Thymus (tissue), 14 donors: ENCODE measurements at places on chromosomes 7 and 10.

DNA sequence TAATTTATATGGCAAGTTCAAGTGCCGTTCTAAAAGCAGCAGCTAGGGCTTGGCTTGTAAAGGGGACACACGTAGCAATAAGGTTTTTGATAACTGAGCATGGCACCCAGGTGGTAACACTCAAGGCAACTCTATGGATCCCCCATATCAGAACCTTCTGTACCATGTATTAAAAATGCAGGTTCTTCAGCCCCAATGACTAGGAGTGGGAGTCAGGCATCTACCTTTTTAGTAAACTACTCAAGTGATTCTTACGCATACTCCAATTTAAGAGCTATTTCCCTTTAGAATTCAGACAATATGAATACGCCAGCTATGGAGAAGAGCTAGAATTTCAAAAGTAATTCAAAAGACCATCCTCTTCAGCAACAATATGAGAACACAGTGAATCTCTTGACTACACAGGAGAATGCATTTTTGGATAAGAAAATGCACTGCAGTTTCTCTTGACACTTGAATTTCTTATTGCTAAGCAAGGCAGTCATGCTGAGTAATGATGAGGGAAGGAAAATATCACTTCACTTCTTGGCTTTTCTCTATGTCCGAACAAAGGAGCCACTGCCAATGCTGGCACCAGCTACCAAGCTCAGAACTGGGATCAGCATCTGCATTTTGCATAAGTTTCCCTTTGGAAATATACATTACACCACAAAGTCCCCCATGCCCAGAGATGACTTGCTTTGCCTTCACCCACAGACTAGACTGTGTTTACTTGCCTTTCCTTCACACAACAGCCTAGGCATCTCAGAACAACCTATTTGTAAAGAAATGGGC lies 53.5 kb downstream of the ABLIM1 start:
- no peak for DNase-seq

GRCh38 chr10:113138937-113139585 lies 189.0 kb downstream of the TCF7L2 start:
- DNase-seq = no peak

DNA sequence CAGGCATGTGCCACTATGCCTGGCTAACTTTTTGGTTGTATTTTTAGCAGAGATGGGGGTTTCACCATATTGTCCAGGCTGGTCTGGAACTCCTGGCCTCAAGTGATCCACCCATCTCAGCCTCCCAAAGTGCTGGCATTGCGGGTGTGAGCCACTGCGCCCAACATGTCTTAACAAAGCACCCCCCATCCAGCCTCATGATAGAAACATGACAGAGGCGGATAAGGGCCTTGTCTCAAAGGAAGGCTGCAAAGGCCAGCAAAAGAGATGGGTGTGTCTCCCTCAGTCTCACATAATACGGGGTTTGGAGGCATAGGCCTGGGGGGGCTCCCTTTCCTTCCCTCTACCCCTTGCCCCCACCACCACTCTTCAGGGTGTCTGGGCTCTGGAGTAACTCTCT lies 93.2 kb downstream of the SH3PXD2A start:
- no peak for DNase-seq

DNA sequence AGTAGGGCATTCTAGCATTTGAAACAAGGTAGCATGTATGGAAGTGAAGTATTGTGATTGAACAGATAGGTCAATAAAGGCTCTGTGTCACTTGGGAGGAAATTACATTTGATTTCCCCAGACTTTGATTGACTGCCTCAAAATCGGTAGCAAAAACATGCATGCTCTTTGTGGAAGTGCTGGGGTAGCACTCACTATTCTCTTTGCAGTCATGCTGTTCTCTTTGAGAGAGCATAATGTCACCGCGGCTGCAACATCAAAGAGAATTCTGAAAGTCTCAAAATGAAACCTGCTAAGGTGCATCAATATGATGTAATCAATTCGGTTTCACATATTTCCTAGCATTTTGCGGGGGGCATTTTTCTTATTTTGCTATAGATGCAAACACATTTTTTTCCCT lies 64.2 kb downstream of the ARMC3 start:
- DNase-seq = peak; percentile 13

DNA sequence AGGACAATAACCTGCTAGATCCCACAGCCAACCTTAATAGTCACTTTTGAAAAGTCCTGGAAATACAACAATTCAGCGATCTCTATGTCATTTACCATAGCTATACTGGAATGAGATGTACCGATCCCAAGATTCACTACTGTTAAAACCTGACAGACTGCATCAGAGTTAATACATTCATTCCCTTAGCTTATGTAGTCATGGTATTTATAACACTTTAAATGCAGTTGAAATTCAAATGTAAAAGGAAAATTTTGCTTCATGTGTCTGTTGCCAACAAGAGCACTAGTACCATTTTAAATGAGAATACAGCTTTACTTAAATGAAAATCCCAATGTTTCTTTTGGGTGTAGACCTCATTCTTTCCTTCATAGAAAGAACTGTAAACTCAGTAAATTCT lies 11.1 kb upstream of the GGCT start:
- no peak for DNase-seq

GRCh38 chr10:11208908-11209829 lies 191.5 kb downstream of the CELF2 start:
- no peak for DNase-seq

DNA sequence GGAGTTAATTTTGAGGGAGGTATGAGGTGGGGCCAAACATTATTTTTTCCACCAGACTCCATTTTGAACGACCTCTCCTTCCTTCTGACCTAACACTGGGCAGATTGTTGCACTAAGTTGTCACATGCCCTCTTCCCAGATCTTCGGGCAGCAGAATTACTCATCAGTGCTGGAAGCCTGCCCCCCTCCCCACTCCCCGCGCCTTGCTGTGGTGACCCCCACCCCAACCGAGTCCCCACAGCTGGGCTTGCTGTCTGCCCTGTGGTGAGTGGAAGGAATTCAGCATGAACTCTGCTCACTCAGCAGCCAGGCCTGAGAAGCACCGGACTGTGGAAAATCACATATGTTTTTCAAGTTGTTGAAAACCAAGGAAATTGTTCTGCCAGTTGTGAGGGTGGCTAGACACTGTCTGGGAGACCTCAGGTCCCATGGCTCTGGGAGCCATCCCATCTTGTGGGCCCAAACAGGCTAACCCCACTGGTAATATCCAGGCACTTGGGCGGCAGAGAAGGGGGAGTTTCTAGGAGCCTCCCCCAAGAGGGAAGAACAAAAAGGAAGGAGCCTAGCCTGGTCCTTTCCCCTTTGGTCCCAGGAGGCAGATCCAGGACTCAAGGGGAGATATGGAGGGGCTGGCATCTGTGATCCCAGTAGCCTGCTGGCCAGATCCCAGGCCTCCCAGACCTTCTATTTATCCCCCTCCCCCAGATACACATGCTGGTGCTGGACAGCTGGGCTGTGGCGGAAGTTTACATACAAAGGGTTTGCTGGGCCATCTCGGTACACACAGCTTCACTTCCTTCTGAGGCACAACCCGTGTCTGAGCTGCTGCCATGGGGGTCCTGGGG lies 3.5 kb upstream of the AEBP1 start:
- DNase-seq = no peak

DNA sequence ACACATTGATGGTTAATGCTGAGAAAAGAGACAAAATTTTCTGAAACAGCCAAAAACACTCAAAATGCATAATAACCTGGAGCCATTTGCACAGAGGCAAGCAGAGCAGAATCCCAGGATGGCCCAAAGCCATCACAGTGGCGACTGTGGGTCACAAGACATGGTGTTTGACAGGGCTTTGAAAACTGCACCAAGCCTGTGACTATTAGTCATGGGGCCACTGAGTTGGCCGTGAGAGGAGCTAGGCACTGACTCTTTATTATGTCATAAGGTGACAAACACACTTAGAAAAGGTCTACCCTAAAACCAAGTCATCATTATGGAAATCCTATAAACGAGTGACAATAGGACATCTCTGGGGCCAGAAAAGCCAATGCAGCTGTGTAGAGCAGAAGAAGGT lies 23.9 kb downstream of the DRGX start:
- DNase-seq = no peak

GRCh38 chr7:118085000-118085399 lies 99.0 kb upstream of the LSM8 start:
- no peak for DNase-seq

DNA sequence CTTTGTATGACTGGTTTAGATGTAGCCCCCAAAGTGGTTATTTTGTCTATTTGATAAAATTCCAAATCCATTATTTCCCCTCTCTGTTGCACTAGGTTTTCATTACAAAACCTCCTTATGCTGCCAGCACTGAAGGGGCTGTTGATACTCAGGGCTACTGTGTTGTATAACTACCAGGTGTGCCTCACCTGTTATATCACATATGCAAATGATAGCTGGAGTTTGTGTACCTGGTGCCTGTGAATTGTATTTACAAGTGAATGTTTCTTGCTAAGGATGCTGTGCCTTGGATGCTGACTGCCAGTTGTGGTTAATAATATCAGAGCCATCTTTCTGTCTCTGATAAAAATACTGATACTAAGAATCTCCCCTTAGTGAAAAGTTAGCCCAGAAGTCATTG lies 84.8 kb upstream of the CCDC6 start:
- no peak for DNase-seq

- DNase-seq = no peak
These were observed 8.1 kb upstream of the PDGFA start for GRCh38 chr7:527723-528122.

GRCh38 chr7:77205706-77206105 lies 6.1 kb upstream of the FGL2 start:
- no peak for DNase-seq

DNA sequence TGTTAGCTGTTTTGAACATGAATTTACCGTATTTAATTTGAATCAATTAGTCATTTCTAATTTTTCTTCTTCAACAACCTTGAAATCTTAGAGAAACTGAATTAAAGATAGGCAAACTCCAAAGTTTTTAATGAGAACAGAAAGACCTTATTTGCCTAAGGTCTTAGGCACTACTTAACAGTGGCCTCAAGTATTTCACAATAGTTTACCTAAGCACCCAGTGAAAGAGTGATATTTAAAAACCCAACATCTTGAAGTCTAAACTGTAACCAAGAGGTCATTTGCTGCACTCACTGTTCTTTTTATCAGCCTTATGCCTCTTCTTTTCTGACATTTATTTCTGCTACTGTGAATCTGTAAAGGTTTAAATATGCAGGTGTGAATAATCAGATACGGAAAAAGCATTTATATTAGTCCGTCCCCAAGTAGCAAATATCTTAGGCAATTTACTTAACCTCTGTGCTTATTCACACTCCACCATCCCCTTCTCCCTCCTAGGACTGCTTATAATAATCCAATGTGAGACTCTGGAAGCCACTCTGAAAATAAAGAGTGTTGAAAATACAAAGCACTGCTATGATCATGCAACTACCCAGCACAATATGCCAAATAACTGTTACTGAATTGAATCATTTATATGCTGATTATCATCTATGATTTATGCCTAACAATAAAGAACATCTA lies 105.7 kb downstream of the ELAPOR2 start:
- no peak for DNase-seq

DNA sequence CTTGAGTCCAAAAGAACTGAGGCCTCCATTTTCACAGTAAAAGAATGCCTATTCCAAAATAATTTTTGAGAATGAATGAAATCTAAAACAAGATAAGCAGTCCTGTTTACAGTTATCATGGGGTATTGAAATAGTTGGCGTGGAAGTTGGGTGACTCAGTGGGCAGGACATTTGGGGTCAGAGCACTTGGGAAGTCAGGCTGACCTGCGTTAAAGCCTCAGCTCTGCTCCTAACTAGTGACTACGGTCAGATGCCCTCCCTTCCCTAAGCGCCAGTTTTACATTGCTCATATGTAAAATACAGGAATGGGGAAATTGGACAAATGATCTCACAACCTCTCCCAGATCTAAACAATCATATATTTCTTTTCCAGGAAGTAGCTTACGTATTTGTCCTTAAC lies 2.3 kb upstream of the PAPSS2 start:
- DNase-seq = no peak

GRCh38 chr7:111801277-111801676 lies 239.0 kb upstream of the IMMP2L start:
- no peak for DNase-seq

GRCh38 chr10:121803611-121804010 lies 124.2 kb downstream of the ATE1 start:
- DNase-seq = no peak

DNA sequence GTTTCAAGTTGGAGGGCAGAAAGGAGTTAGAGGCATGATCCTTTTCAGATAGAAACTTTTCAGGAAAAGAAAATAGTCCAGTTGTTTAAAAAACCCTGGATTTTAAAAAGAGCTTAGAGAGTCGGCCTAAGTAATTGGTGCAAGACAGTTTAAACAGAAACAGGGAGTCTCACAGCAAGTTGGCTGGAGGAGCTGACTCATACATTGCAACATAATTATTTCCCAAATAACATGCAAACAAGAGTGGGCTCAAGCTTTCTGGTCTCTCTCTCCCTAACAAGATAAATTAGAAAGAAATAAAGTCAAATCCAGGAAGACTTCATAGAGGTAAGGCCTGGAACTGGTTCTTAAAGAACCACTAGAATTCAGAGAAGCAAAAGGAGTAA lies 100.3 kb upstream of the AGBL3 start:
- DNase-seq = no peak

- DNase-seq = no peak
These were observed 2.8 kb downstream of the TRIL start for GRCh38 chr7:28955356-28955717.

DNA sequence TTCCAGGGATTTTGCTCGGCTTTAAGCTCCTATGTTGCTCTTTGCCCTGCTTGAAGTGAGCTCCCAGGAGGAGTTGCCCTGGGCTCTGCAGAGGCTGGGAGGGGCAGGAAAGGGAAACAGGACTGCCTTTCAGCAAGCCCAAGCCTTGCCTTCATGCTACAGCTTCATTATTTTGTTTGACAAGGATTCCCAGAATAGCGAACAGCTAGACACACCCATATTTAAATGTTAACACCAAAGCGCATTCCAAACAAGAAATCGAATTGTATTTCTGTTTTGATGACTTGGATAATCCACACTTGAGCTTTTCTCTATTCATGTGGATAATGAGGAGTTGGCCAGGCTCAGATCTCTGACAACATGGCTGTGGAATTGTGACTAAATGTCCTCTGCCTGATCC lies 6.3 kb downstream of the KIAA1217 start:
- DNase-seq = no peak

- no peak for DNase-seq
These were observed 84.5 kb downstream of the ATXN7L1 start for GRCh38 chr7:105791926-105792325.

- no peak for DNase-seq
These were observed 5.7 kb downstream of the BLVRA start for GRCh38 chr7:43764039-43764761.

- no peak for DNase-seq
These were observed 131.8 kb downstream of the WDR37 start for GRCh38 chr10:1187855-1188557.

- DNase-seq = no peak
These were observed 239.4 kb downstream of the C7orf25 start for GRCh38 chr7:42672339-42672999.

- DNase-seq = no peak
These were observed 1199.2 kb downstream of the SORCS3 start for GRCh38 chr10:105840288-105840770.

GRCh38 chr7:494906-495305 lies 24.7 kb downstream of the PDGFA start:
- DNase-seq = no peak

- DNase-seq = no peak
These were observed 17.1 kb downstream of the CCNY start for GRCh38 chr10:35353395-35353794.

GRCh38 chr10:125350519-125350918 lies 190.2 kb upstream of the CTBP2 start:
- DNase-seq = no peak

GRCh38 chr7:100687751-100688300 lies 6.2 kb downstream of the GIGYF1 start:
- no peak for DNase-seq

GRCh38 chr7:155219154-155219531 lies 78.5 kb upstream of the INSIG1 start:
- DNase-seq = no peak
